ENCODE measurements at places on chromosomes 13 and 19.

- no peak for DNase-seq
Measured at GRCh38 chr13:35524171-35524570, 47.7 kb upstream of the MAB21L1 start.

DNA sequence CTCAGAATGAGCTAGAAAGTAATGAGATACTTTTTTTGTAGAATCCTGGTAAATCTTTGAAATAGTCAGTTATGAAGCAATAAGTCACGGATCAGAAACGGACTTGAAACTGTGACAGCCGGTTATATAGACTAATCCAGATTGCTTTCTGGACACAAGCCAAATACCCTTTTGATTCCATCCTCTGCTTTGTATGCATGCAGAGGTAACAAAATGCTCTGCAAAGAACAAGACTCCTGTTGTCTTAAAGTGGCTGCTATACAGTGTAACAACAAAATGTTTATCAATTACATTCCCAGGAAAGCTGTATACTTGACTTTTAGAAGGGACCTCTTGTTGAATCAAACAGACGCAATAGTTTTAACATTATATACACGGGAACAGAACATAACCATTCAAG is 66.5 kb upstream of the STARD13 start:
- no peak for DNase-seq

DNA sequence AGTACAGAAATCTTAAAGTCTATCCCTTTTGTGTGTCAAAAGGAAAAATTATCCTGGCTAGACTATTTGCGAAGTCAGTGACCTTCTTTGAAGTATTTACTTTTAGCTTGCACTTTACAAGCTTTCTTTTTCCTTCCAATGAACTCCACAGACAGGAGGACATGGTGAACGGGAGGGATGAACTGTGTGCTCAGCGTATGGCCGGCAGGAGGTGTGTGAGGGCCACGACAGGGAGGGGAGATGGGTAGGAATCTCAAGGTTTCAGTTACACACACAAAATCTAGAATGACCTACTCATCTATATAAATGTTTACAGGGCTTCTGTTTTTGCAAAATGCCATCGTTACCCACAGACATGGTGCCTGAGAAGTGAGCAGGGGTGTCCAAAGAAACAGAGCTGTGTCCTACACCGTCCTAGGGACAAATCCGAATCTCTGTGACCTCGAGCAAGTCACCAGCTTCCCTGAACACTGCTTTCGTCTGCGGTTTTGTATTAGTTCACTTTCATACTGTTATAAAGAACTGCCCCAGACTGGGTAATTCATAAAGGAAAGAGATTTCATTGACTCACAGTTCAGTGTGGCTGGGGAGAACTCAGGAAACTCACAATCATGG is 537.2 kb downstream of the LIG4 start:
- DNase-seq = no peak

GRCh38 chr13:111346101-111346680 is 25.7 kb downstream of the TEX29 start:
- no peak for DNase-seq

DNA sequence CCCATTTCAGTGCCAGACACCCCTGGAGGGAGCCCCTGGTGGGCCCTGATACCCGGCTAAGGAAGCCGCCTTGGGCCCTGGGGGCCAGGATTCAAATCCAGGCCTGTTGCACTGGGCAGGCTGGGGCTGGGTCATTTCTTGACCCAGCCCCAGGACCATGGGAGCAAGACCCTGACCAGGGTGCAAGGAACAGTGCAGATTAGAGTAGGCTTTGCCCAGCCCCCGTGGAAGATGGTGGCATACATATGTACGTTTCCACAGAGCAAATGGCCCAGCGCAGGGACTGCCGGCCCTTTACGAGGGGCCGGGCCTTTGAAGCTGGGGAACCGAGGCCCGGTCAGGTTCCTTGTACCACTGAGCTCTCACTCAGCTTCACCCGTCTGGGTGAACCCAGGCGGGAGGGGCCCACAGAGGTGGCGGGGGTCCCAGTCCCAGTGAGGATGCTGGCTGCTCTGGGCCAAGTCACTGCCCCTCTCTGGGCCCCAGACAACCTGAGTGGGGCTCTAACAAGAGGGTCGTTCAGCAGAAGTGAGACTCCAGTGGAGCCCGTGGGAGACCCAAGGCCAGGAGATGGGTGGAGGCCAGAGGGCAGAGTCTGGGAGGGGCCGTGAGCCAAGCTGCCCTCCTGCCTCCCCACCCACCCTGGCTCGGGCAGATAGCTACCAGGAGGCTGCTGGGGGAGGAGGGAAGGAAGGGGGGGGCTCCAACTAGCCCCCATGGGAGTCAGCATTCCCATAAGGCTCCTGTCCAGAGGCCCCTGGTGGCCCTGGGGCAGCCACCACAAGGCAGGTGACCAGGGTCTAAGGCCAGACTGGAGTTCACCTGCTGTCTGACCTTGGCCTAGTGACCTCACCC is 2.7 kb downstream of the MKNK2 start:
- DNase-seq = no peak

All from HFFc6 (cell line).